ENCODE measurements at places on chromosomes 5 and 9.
A peak's percentile ranks its signal among the peaks of the same experiment; 100 is the strongest.

- DNase-seq = no peak
Observed at GRCh38 chr9:108095496-108095895, 605.9 kb upstream of the KLF4 start.

GRCh38 chr5:146034605-146035004 is 70.8 kb downstream of the PLAC8L1 start:
- DNase-seq = no peak

- DNase-seq = no peak
Observed at GRCh38 chr5:26669523-26669922, 368.9 kb downstream of the CDH9 start.

- DNase-seq = peak; percentile 40
Observed at GRCh38 chr9:79184831-79185230, 386.9 kb upstream of the TLE4 start.

DNA sequence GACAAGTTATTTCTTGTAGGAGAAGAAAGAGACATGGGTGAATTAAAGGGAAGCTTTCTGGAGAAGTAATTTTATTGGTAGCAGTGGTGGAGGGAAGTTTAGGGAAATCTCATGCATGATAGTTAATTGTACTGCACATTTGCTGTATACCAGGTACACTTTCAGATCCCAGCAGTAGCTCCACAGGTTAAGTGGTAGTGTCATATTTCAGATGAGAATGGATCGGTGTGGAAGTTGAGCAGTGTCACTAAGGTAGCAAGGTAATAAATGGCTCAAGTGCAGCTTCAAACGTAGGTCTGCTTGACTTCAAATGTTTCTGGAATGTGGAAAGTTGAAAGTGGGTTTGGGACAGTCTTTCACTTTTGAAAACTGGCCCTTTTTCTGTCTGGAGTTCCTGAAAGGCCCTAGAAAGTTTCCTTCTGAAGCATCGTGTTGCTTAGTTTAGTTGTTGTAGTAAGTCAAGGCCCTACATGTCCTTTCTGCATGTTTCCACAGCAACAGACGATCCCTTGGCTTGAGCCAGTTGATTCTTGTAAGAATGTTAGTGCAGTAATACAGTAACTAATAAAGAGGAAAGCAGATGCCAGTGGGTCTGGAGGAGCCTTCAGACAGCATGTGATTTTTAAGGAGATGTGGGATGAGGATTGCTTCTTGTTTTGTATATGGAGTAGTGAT is 3.7 kb downstream of the CLTA start:
- peak; percentile 47 for DNase-seq

- DNase-seq = no peak
Observed at GRCh38 chr5:4013106-4013898, 417.7 kb downstream of the IRX1 start.

- DNase-seq = no peak
Observed at GRCh38 chr5:62562867-62563266, 15.8 kb upstream of the LRRC70 start.

- no peak for DNase-seq
Observed at GRCh38 chr5:93611976-93612854, 29.2 kb downstream of the NR2F1 start.

GRCh38 chr5:74641735-74642542 is 1.4 kb upstream of the ENC1 start:
- peak; percentile 16 for DNase-seq

- DNase-seq = no peak
Observed at GRCh38 chr9:18791074-18791473, 241.9 kb downstream of the SAXO1 start.

- no peak for DNase-seq
Observed at GRCh38 chr9:115071176-115071575, 46.8 kb downstream of the TNC start.

GRCh38 chr5:83740741-83741140 is 20.1 kb upstream of the HAPLN1 start:
- DNase-seq = no peak

- DNase-seq = peak; percentile 82
Observed at GRCh38 chr9:131398204-131398603, 4.3 kb downstream of the PRRC2B start.

DNA sequence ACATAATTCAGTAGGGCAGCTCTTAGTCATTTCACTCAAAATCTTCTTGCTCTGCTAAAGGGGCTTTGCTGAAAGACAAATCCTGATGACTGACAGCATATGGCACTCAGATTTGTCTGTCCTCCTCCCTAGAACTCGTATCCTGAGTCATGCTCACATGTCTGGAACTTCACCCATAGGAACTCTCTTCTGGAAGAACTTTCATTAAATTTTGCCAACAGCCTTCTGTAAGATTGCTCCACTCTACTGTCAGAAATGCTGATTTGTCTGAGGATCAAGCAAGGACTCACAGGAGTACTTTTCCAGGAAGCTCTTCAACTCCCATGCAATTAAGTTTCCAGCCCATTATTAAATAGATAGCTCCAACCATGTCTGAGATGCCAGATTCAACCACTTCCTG is 59.8 kb upstream of the SNX2 start:
- no peak for DNase-seq
